ENCODE measurements at places on chromosomes 5 and 9. TPM values are rescaled to one million over a fixed set of nuclear protein-coding genes. Genes with fewer than 3 reads are reported as not detected.

The PRRX2 gene
- 21.5 TPM for total RNA-seq

The TAS2R1 gene
- total RNA-seq, result not detected

The IL4 gene
- not detected for total RNA-seq

The PGM5 gene
- total RNA-seq, result 49.6 TPM

The FGF1 gene
- 0.34 TPM for total RNA-seq

The ADCY2 gene
- total RNA-seq, result not detected

The SLCO4C1 gene
- total RNA-seq, result under 0.01 TPM

All from bronchial smooth muscle cell (primary cell).